ENCODE measurements at places on chromosomes 2 and 18.

DNA sequence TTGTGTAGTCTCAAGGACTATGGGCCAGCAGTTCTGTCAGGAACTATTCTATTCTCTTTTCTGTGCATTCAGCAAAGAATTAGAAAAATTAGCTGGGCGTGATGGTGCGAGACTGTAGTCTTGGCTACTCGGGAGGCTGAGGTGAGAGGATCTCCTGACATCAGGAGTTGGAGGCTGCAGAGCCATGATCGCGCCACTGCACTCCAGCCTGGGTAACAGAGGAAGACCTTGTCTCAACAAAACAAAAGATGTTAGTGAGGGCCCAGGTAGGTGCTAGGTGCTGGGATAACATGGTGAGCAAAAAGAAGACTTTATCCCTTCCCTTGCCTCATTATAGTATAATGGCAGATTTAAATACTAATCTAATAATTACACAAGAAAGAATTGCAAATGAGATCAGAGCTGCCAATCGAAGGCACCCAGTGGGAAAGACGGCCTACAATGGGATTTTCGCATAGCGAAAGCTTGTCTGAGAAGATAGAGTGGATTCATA is 447 bp upstream of the MRPL19 start:
- no peak for DNase-seq

DNA sequence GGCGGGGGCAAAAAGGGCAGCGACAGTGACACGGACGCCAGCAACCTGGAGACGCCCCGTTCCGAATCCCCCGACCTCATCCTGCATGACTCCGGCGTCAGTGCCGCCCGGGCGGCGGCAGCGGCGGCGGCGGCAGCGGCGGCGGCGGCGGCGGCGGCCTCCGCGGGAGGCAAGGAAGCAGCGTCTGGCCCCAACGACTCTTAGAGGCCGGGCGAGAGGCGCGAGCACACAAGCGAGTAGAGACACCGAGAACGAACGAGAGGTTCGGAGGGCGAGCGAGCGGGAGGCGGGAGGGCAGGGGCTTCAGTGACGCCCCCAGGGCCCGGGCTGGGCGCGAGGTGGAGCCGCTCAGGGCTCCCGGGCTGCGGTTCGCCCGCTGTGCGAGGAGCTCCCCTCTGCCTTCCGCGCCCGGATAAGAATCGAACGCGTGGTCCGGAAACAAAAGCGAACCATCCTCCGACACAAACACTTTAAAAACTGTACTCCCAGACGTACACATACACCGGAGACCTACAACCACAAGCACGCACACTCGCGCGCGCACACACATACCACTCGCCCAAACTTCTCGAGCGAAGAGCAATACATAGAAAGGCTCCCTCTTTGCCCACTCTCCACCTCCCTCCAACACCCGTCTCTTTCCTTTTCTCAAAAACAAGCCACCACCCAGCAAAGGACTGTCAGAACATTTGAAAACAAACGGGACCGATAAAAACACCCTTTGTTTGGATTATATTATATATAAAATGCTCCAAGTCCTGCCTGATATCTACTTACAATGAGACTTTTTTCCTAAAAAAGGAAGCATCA is 2.8 kb downstream of the SP9 start:
- DNase-seq, result no peak

- DNase-seq, result no peak
Measured at GRCh38 chr18:69897397-69898108, 50.1 kb downstream of the CD226 start.

DNA sequence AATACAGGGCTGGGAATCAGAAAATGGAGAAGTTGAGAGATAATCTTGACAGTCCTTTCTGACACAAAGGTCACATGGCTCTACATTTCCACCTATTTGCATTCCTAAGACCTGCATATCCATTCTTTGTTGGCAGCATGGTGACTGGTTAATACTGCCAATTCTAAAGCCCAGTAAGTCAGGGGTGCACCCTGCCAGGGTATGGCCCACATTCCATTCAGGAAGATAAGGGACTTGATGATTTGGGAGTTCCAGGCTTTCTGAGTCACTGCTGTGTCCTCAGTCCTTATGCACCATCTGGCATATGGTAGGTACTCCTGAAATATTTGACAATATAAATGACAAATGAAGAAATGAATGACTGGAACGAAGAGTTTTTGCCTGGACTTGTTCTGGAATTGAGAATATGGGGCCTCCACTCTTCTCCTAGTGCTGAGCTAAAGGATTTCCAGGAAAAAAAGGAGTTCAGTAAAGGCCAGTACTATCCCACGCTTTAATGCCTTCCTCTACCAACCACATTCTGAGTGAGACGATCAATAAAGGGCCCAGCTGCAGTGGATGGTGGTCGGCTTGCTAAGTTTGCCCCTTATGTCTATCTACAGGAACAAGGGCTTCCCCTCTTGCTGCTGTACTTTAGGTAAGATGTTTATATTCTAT is 31.7 kb upstream of the EIF2AK3 start:
- no peak for DNase-seq
